ENCODE measurements at places on chromosomes 7 and 10. TPM values are rescaled to one million over a fixed set of nuclear protein-coding genes. Genes with fewer than 3 reads are reported as not detected.

GRCh38 chr7:129616530-129616929 lies 5.0 kb downstream of the NRF1 start:
- no peaks in the 10 kb centered on the region for H3K27me3 ChIP-seq
- no peak overlapping the region for H3K27ac ChIP-seq
- no peaks in the 10 kb centered on the region for H3K36me3 ChIP-seq
- DNase-seq: no peak

GRCh38 chr10:12419262-12419847 lies 70.0 kb downstream of the CAMK1D start:
- DNase-seq: no peak
- H3K4me3 ChIP-seq: no peak overlapping the region
- H3K27ac ChIP-seq: no peak overlapping the region
- no peaks in the 10 kb centered on the region for H3K27me3 ChIP-seq

DNA sequence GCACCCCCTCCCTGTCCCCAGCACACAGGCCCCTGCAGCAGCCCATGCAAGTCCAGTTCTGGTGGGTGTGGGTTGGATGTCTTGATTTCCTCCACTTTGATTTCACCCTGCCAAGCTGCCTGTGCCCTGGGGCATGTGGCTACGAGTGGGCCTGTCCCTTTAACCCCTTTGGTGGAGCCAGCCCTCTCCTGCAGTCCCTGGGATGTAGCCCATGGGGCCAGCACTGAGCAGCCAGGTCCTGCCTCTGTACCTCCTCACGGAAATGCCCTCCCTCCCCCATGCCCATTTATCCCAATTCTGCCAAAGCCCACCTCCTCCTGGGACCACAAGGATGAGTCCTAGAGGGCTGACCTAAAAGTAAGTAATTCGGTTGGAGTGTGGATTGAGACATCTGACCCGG lies 11.9 kb downstream of the COL13A1 start:
- DNase-seq: no peak
- H3K27me3 ChIP-seq: no peaks in the 10 kb centered on the region
- H3K4me1 ChIP-seq: no peaks in the 10 kb centered on the region
- H3K36me3 ChIP-seq: no peaks in the 10 kb centered on the region

TMEM225B gene
- 0.23 TPM for total RNA-seq
